ENCODE measurements at places on chromosomes 1 and 21.

DNA sequence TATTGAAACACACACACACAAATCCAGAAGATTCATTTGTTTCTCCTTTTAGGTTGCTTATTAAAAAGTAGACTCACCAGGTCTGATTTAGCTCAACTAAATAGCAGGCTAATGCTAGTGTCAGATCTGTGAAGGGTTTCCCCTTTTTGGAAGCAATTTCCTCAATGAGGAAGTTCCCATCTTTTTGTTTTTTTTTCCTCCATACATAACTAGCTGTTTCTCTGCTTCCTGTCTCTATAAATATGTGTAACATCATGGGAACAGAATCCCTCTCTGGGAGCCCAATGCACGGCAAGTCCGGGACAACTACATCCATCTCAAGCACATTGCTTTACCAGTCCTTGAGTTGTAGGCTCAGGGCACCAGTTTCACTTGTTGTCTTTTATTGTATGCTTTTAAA lies 1421.1 kb downstream of the PLA2G4A start:
- no peak for DNase-seq

GRCh38 chr1:210315529-210315928 lies 13.2 kb upstream of the HHAT start:
- DNase-seq = no peak

DNA sequence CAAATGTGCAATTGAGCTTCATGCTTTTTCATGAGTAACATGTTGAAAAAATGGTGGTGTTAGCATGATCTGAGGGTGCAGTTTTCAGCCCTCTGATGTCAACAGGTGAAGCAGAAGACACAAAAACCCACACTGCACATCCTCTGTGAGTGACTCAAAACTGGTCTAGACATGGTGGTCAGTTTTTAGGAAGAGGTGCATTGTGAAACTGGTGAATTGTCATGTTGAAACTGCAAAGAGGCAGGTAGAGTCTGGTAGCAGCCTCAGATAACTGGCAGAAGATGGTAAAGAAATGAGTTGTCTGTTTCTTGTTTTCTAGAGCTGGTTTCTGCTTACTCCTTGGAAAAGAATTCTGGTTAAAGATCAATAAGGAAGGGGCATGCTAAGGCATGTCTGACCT lies 97.3 kb upstream of the HMCN1 start:
- DNase-seq = peak; percentile 2

DNA sequence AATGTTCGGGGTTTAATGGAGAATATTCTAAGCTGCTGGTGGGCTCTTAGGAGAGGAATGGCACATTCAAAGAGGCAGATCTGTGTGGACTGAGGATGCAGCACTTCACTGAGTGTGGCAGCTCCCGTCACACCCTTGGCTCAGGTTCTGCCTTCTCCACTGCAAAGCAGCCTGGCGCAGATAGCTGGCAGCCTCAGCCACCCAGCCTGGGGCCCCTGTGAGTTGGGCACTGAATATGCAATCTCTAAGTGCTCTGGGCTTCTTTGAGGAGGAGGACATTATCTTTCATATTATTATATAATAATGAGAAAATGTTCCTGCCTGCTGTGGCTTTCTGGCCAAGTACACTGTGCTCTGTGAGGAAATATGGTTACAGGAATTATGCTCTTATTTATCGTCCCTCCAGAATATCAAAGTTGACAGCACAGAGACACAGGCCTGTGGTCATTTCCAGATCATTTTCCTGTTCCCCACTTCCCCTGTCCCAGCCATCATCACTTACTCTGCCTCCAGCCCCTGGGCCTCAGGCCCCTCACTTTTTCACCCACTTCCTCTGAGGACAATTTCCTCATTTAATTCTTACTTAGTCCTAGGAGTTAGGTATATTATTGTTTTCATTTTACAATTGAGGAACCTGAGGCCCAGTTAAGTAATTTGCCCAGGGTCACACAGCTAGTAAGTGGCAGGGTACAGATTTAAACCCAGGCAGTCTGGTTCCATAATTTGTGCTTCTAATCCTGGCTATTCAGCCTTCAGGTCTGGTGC lies 53.6 kb downstream of the MAB21L3 start:
- DNase-seq = no peak

DNA sequence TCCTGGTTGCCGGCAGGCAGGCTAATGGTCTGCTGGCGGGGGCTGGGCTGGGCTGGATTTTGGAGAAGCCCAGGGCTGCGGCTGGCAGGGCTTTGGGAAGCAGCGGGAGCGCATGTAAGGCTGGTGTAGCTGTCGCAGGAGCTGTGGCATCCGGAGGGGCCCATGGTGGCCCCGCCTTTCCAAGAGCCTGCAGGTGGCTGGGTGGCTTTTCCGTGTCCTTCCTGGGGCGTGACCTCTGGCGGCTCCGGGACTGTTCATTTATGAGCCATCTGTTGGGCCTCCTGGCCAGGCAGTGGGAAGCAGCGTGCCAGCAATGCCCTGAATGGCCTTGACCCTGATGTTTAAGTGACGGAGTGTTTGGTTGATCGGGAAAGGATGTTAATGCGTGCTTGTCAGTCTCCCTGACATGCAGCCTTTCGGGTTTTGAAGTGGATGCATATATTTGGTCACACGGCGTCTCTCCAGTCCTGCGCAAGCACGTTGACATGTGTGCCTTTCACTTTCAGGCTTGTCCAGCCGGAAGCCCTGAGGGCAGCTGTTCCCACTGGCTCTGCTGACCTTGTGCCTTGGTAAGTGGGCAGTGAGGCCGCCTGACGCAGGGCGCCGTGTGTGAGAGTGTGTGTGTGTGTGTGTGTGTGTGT lies 38.5 kb downstream of the AGPAT3 start:
- no peak for DNase-seq

GRCh38 chr21:14500873-14501272 lies 45.2 kb downstream of the SAMSN1 start:
- DNase-seq = no peak

DNA sequence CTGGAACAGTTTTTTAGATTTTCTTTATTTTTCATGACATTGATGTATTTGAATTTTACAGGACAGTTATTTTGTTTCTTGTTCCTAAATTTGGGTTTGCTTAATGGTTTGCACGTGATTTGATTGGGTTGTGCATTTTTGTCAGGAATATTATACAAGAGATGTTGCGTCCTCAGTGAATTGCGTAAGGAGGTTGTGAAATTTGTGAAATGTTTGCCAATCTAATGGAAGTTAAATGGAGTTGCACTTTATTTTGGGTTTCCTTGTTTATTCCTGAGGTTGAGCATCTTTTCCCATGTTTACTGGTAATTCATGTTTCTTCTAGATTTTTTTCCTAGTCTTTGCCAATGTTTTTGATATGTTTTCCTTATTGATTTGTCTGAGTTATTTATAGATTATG lies 19.9 kb downstream of the ZNF648 start:
- no peak for DNase-seq

GRCh38 chr1:33152685-33153432 lies 29.0 kb downstream of the TRIM62 start:
- no peak for DNase-seq

GRCh38 chr1:185412385-185413087 lies 95.5 kb upstream of the IVNS1ABP start:
- no peak for DNase-seq

GRCh38 chr1:236830560-236830959 lies 35.5 kb downstream of the MTR start:
- no peak for DNase-seq

DNA sequence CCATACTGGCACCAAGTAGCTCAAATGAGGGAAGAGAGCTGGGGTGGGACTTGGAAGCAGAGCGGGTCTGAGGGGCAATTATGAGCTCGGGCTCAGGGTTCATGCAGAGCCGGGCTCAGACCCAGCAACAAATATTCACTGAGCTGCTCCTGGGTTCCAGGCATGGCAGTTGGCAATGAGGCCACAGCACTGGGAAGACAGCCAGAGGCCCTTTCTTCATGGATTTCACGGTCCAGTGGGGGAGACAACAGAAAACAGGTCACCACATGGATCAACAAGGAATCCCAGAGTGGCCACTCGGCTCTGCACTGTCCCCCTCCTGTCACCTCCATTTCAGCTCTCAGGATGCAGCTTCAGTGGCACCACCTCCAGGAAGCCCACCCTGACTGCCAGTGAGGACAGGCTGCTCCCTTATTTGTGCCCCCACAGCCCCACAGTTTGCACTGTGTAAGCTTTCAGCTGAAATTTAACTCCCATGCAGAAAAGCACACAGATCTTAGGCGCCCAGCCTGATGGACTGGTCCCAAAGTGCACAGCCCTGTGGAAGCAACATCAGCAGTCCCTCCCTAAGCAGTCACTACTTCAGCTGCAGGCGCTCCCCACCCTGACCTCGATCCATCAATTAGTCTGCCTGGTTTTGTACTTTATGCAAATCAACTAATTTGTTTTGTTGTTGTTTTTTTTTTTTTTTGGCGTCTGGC lies 22.4 kb downstream of the ARHGEF19 start:
- no peak for DNase-seq

- DNase-seq = no peak
Observed at GRCh38 chr1:171179318-171180227, 5.5 kb upstream of the FMO2 start.

DNA sequence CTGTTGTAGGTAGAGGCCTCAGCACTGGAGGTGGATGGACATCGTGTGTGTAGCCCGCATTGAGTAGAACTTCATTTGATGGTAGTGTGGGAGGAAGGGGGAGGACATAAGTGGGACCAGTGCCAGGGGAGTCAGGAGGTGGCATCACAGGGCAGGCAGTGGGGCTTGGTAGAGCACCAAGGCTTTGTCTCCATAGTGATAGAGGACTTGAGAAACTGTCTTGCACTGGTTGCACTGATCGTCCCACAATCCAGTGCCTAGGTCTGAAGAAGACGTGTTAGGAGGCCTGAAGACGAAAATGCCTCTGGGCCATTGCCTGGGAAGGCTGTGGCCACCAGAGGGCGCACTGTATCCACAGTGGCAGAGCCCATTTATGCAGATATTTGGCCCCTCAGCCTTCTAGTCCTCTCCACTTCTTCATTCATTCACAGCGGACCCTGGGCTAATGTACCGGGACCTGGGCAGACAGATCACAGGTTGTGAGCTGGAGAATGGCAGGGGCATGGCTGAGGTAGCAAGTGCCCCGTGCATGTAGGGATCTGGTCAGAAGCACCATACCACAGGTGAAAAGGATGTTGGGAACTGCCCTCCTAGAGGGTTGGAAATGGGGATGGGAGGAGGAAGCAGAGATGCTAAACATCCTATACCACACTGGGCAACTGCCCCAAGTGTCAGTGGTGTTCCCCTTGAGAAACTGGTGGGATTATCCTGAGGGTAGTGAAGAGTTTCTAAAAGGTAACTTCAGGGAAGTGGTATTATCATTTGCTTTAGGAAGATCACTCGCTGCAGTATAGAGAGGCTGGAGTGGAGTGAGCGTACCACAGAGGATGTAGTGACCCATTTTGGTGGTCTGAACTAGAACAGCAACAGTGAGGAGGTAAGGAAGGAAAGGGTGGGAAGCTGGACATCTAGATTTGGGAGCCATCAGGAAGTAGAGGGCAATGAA lies 95.3 kb downstream of the PIK3R3 start:
- peak; percentile 59 for DNase-seq

- DNase-seq = peak; percentile 27
Observed at GRCh38 chr21:45974073-45975019, 7.2 kb upstream of the COL6A1 start.

DNA sequence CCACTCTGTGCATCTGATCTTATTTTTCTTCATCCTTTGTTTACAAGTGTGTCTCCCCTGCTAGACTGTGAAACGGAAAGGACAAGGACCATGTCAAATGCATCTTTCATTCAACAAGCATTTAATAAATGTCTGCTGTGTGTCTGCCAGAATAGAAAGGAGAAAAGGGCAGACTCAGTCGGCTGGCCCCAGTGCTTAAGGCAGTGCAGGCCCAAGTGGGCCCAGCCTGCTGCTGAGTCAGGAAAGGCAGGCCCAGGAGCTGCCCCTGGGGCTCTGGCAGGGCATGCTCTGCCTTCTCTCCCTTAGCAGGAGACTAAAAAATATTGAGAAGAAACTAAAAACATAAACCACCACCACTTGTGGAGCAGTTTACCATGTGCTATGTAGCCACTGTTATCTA lies 38.1 kb downstream of the PLEKHA6 start:
- no peak for DNase-seq

- DNase-seq = no peak
Observed at GRCh38 chr1:174005032-174005431, 17.1 kb downstream of the RC3H1 start.

- no peak for DNase-seq
Observed at GRCh38 chr1:36776948-36777831, 257.1 kb downstream of the GRIK3 start.

DNA sequence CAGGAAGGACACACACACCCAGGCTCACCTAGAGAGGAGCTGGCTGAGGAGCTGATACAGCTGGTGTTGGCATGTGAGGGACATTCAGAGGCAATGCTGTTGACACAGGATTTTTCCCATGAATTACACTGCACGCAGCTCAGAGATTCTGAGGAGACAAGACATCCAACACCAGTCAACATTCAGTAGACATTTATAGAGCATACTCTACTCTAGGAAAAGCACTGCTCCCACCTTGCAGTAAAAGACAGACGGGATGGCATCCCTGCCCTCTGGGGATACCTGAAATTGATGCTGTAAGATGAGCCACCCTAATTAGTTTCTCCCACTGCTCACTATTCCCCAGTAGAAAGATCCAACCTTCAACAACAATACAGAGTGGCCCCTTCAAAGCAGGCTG lies 5.1 kb downstream of the LYPD8 start:
- no peak for DNase-seq

- no peak for DNase-seq
Observed at GRCh38 chr1:69090170-69090569, 477.6 kb upstream of the LRRC7 start.

- peak; percentile 17 for DNase-seq
Observed at GRCh38 chr1:17207966-17208418, 3.1 kb downstream of the PADI1 start.

DNA sequence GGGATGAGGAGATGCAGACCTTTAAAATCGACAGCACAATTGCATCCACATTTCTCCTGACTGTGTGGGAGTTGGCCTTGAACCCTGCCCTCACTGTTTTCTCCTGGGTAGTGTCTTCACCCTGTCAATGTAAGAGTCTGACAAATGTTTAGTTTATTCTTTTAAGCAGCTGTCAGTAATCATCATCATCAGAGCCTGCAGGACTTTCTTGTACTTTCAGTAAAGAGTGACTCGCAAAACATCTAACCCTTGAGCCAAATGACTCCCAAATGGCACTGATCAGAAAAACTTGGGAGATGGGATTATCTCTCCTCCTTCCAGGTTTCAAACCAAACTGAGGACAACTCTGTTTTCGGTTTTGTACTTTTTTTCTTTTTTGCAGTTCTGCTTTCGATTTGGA lies 460.2 kb downstream of the KIF26B start:
- DNase-seq = no peak

Data from kidney glomerular epithelial cell (primary cell).